SJSA1 (cell line): ENCODE measurements at places on chromosomes 11 and 22. TPM values are rescaled to one million over a fixed set of nuclear protein-coding genes. Genes with fewer than 3 reads are reported as not detected.
A peak's percentile ranks its signal among the peaks of the same experiment; 100 is the strongest.

Gene EHF
- 0.22 TPM in 1 of 2 replicates, not detected in the other for total RNA-seq

Gene AQP11
- total RNA-seq, result 0.18 TPM in 1 of 2 replicates, not detected in the other

DNA sequence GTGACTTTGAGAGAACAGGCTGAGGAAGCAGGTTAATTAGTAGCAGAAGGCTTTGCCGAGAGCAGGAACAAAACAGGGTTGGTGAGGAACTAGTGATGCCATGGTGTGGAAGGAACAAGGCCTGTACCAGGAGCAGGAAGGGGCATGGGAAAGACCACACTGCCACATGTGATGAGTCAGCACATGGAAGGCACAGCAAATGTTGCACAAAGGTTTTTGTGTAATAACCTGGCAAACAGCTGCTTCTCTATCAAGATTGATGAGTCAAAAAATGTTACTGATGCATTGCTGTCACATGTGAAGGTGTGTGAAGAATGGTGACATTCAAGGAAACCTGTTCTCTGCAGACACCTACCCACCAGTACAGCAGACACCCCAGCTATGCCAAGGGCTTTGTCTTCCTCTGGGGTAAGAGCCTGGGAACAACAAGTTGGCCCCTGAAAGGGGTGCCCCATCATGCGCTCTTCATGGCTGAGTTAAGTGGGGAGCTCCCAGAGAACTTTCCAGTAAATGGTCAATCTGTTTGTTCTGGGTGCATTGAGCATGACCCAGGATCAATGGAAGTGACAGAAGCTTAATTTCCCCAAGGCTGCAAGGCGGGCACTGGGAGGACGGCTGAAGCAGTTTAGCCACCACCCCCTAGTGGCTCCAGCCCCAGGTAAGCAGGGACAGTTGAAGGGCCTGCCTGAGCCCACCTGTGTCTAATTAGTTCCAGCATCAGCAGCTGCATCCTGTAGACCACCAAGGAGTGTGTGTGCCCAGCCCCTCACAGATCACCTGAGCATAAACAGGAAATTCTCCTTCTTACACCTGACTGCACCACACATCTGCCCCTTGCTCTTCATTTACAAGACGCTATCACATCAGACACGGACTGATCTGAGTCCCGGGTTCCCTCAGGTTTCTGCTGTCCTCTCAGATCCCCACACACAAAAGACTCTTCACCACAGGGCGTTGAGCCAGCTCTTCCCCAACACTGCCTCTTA is 47.6 kb downstream of the GGTLC2 start:
- no peak for DNase-seq

GRCh38 chr11:125093502-125093901 is 17.9 kb downstream of the TMEM218 start:
- DNase-seq, result no peak

DNA sequence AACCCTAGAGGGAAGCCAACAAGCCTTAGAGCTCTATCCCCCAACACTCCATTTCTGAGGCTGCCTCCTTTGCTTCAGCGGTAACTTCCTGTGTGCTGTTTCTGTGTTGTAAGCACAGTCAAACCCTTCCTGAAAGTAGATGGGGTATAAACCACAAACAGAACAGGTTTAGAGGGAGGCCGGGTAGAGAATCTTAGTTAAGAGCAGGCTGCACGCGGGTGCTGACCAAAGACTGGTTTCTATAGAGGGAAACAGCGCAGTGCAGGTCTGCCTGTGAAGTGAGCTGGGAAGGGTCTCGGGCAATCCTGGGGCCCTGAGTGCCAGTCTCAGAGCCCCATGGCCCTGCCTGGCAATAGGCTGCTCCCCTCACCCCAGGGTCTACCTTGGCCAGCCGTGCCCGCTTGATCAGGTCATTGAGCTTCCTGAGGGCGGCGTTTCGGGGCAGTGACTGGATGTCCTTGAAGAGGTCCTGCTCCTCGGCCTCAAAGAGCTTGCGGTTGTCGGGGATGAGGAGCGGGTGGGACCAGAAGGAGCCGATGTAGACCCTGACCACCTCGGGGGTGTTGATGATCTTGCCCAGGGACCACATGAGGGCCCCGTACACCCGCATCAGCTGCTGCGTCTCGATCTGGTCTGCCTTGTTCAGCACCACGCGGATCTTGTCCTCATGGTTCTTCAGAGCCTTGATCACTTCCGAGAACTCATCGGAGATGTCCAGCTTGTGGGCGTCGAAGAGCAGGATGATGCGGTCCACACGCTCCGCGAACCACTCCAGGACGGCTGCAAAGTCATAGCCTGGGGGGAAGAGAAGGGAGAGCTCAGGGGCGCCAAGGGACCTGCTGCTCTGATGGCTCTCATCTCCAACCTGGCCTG is 15.3 kb upstream of the CDC42BPG start:
- DNase-seq, result no peak

GRCh38 chr11:32172848-32173834 is 82.3 kb downstream of the RCN1 start:
- DNase-seq, result peak; percentile 25

DNA sequence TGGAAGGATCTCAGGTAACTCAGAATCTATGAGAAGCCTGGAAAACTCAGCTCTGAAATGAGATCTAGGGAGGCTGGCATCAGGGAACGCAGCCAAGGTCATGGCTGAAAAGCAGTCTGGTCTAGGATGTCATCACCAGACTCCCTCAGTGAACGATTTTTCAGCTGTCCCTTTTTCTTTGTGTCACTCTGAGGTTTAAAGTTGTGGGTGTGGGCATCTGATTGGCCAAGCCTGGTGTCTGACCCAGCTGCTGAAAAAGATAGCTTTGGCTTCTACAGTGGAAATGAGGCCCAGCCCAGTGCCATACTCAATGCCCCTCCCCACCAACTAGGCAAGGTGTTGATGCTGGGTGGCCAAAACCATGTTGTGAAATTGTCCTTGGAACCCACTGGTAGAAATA is 14.5 kb downstream of the RPS3 start:
- DNase-seq, result no peak

DNA sequence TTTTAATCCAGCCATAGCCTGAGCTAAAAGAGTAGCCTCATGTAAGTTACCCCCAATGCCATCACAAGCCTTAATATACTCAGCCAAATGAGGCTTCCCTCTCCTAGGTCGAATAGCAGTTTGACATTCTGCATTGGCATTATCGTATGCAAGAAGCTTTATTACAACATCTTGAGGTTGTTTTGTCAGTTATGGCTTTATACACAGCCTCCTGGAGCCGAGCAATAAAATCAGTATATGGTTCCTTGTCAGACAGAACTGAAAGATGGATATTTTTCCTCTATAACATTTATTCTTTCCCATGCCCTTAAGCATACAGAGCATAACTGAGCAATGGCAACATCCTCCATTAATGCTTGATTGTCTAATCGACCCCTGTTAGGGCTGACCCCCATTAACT is 5.4 kb upstream of the DNAJB13 start:
- DNase-seq, result no peak

Gene PKNOX2
- not detected in 2 replicates for total RNA-seq

DNA sequence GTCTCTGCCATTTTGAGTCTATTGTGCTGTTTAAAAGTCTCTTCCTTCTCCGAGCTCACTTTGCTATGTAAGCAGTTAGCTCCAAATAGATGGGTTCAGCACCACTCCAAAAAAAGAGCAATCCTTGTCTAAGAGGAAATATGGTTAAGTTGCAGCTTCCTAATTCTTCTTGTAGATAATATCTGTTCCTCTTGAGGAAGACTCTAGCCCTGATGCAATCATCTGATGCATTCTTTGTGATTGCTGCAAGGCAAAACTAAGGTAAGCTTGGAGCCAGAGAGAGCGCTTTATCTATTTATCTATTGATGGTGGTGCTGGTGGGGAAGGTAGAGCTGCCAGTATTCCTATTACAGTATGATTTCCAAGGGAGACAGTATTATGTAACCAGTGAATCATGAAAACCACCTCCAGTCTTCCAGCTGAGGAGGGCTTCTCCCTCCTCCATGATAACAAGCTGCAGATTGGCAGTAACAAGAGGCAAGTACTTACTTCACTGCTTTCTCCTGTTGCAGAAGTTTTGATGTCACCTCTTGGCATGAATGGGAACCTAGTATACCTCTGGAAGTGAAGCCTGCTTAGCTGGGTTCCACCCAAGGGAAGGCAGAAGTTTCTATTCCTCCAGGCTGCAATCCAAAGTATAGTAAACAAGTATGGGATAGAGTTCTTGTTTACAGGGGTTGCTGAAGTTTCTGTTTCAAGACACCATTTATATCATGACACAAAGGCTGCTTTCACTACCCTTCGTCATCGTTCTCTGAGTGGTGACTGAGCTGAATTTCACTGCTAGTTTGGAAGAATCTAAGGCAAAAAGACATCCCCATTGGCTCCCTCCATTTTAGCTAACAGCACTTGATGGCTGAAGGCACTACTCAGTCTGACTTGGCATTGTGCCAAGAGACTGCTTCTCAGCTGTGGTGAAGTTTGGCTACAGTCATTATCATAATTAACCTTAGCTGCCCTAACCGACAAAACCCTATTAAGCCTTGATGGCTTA is 49.7 kb downstream of the FDX1 start:
- no peak for DNase-seq

- no peak for DNase-seq
These were observed 15.6 kb downstream of the SREBF2 start for GRCh38 chr22:41848468-41848867.

DNA sequence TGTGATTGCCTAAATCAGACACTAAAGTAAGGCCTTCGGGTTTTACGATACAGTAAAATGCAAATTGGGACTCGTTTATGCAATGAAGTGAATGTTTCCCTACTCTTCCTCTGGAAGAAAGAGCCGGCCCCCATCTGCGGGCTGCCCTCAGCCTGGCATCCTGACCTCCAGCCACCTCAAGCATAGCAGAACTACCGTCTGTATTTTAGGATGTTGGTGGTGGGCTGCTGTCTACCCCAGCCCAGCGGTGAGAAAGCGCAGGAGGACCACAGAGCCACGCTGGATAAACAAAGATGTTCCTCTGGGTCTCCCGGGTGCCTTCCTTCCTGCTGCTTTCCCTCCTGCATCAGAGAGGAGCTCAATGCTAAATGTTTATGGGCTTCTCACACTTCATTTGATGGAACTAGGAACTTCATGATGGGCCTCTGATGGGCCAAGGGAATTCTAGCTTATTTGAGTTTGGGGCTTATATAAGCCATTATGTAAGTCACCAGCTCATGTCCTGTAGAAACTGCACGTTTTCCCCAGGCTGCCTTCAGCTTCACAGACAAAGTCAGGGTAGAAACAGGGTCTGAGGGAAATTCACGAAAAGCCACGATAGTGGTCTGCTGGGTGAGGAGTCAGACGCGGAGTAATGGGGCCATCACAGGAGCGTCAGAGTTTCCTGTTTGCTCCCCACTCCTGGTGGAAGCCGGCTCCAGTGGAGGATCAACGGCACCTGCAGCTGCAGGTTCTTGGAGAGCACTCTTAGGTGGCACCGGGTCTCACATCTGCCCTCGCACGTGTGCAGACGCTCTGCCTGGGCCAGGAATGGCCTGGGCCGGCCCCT is 287.4 kb downstream of the BRD1 start:
- DNase-seq, result no peak

Gene MCAM
- total RNA-seq, result 272 and 358 TPM in 2 replicates

Gene BBOX1
- total RNA-seq, result not detected in 2 replicates

GRCh38 chr11:32939866-32940265 is 47.3 kb downstream of the QSER1 start:
- DNase-seq, result no peak

GRCh38 chr11:113449743-113450142 is 25.5 kb downstream of the DRD2 start:
- DNase-seq, result no peak

DNA sequence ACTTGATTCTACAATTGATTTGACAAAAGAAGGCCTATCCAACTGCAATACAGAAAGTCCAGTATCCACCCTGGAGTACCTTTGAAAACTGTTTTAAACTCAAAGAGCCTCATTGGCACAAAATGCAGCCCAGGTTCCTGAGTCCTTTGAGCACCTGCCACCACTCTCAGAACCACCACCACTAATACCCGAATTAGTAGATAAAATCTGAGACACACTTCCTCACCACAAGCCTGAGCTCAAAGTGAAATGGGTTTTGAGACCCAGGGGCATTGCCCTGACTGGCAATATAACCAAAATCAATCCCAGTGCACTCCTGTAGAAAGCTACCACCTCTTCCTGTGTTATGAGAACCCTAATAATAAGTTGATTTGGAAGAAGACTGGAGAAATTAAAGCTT is 215.7 kb downstream of the CSNK2A3 start:
- no peak for DNase-seq

Gene F2
- total RNA-seq, result not detected in 2 replicates

GRCh38 chr11:127531167-127531566 is 530.6 kb upstream of the KIRREL3 start:
- no peak for DNase-seq

- DNase-seq, result no peak
These were observed 640.0 kb upstream of the ANO5 start for GRCh38 chr11:21552911-21553310.

GRCh38 chr11:134521001-134521400 is 109.0 kb upstream of the B3GAT1 start:
- no peak for DNase-seq

Gene MFRP
- total RNA-seq, result not detected in 2 replicates

Gene C11orf52
- total RNA-seq, result not detected in 2 replicates

DNA sequence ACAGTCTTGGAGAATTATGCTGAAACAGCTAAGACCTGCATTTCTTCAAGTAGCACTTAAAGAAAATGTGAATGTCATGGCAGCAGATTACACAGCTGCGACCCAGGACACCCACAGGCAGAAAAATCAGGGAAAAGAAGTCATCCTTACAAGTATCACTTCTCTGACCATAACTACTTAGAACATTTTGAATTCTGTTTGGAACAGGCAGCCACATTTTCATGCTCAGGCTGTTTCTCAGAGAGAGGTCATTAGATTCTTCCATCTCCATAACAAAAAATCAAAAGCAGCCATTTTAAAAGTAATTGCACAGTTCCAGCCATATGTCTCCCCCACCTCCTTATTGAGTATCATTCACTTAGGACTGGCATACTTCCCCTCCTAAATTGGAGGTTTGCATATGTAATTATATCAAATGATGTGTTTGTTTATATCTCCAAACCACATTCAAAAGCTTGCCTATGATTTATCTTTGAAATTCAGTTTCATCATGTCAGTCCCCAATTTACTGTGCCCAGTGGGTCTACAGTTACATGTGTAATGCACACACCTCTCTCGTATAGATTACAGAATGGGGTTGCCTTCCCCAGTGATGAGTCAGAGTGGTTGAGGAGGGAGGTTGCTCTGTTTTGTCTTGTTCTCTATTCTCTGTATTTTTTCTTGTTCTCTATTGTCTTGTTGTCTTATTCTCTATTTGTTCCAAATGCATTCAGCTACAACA is 276.5 kb upstream of the MTNR1B start:
- no peak for DNase-seq

Gene MS4A14
- not detected in 2 replicates for total RNA-seq

- no peak for DNase-seq
These were observed 33.8 kb upstream of the WNT11 start for GRCh38 chr11:76240161-76240540.

Gene TP53I11
- 55.3 and 65.0 TPM in 2 replicates for total RNA-seq

GRCh38 chr11:61564936-61565696 is 15.8 kb downstream of the SYT7 start:
- no peak for DNase-seq

DNA sequence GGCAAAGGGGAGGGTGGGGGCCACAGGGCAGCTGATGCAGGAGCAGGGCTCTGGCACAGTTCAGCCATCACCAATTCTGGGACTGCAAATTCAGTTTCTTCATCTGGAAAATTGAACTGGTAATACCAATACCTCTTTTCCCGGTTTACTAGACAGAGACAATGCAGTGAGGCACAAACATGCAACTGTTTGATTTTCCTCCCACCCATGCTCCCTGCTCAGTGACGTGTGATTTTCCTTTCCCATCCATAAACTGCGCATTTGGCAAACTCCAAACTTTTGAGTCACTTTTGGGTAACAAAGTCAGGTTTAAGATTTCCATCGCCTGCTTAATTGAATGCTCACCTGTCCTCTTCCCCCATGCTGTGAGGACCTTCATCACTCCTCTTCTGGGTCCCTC is 23.2 kb downstream of the P2RY2 start:
- no peak for DNase-seq
